ENCODE measurements at places on chromosomes 3 and 15.

DNA sequence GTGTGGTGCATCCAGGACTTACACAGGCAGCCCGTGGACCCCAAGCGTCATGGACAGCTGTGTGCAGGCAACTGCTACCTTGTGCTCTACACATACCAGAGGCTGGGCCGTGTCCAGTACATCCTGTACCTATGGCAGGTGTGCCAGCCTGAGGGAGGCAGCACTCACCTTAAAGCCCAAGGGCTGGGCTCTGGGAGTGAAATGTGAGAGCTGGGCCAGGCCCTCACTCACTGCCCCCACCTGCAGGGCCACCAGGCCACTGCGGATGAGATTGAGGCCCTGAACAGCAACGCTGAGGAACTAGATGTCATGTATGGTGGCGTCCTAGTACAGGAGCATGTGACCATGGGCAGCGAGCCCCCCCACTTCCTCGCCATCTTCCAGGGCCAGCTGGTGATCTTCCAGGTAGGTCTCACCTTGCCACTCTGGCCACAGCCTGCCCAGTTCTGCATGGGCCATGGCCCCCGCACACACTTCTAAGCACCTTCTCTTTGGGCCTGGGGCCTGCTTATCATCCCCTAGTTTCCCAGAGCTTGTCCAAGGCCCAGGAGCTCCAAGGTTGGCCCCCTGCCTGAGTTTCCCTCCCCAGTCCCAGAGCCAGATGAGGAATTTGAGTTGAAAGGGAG, 11.0 kb downstream of the VILL start:
- no peak for DNase-seq

GRCh38 chr3:177361081-177361938, 164.0 kb upstream of the TBL1XR1 start:
- no peak for DNase-seq

GRCh38 chr3:10706156-10706739, 109.8 kb upstream of the SLC6A11 start:
- DNase-seq = no peak

- no peak for DNase-seq
These were observed 61.4 kb upstream of the ZNF280D start for GRCh38 chr15:56794553-56795329.

- DNase-seq = no peak
These were observed 26.7 kb upstream of the MED12L start for GRCh38 chr3:151058740-151059139.

DNA sequence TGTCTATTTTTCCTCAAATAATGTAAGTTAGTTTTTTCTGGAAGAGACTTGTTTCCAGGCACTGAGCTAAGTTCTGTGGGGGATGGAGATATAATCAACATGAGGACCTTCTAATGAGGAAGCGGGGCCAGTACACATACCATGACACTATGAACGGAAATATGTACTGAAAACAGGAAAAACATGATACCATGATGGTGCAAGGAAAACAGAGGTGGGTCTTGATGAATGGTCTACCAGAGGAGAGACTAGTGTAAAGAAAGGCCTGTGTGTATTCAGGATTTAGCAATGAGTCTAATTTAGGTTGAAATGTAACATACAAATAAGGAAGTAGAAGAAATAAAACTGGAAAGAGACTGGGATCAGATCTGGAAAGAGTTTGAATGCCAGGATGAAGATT, 38.9 kb upstream of the TPRG1 start:
- DNase-seq = no peak

GRCh38 chr3:143627336-143627735, 220.9 kb downstream of the SLC9A9 start:
- DNase-seq = no peak

- DNase-seq = no peak
These were observed 17.6 kb upstream of the ACTL6A start for GRCh38 chr3:179544981-179545645.

DNA sequence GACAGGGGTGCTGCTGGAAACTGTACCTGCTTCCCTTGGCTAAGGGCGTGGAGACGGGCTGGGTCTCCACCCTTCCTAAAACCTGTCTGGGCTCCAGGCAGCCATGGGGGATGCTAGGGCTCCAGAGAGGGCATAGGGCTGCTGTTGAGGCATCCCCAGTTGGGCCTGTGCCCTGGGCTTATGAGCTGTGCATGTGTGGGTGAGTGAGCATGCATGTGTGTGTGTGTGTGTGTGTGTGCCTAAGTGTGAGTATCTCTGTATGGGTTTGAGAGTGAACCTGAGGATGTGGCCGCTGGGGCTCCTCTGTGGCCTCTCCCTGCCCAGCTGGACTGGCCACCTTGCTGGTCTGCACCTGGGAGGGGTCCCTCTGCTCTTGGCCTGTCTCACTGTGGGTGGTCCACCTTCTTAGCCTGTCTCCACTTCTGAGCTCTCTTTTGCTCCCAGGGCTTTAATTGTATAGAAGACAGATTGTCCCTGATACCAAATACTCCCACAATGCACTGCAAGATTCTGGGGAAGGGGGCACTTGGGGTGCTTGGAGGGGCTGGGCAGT, 11.9 kb upstream of the TMEM115 start:
- no peak for DNase-seq

DNA sequence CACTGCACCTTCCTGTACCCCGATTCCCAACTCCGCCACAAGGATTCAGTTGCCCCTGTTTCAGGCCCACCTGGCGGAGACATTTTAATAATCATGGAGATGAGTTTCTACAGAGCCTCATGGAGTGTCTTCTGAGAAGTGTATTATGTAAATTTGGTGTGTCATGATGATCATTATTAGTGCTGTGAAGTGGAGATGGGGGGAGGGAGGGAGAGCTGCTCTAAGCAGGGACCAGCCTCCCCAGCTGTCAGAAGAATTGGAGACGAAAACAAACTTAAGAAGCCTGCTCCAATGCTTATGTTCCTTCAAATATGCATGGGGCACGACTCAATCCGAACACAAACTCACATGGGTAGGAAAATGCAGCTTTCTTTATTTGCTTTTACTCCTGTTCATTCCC, 127.8 kb downstream of the EPHB1 start:
- no peak for DNase-seq

Measured in thoracic aorta (tissue), 2 donors.